ENCODE measurements at places on chromosomes 3 and 15. TPM values are rescaled to one million over a fixed set of nuclear protein-coding genes. Genes with fewer than 3 reads are reported as not detected.

The MORC1 gene
- polyA plus RNA-seq, result not detected

The ENTPD3 gene
- polyA plus RNA-seq, result 1.6 TPM

The ANKRD63 gene
- polyA plus RNA-seq, result not detected

The RAB6B gene
- 1.7 TPM for polyA plus RNA-seq

The ATRIP gene
- 11.4 TPM for polyA plus RNA-seq

The ADPGK gene
- 29.6 TPM for polyA plus RNA-seq

The ATP10A gene
- not detected for polyA plus RNA-seq

The GOLGA8R gene
- polyA plus RNA-seq, result not detected

The PRC1 gene
- 112 TPM for polyA plus RNA-seq

The CYP1A2 gene
- not detected for polyA plus RNA-seq

The MESP1 gene
- polyA plus RNA-seq, result 0.47 TPM

The RPSA gene
- polyA plus RNA-seq, result 3,722 TPM

The RTP1 gene
- not detected for polyA plus RNA-seq

The NEDD4 gene
- polyA plus RNA-seq, result 3.9 TPM

The FHIT gene
- 1.8 TPM for polyA plus RNA-seq

The SH3GL3 gene
- 0.22 TPM for polyA plus RNA-seq

The ZKSCAN7 gene
- polyA plus RNA-seq, result 0.77 TPM

The IDH2 gene
- 88.2 TPM for polyA plus RNA-seq

The RHO gene
- not detected for polyA plus RNA-seq

The LRRIQ4 gene
- polyA plus RNA-seq, result not detected

The SETD5 gene
- 8.9 TPM for polyA plus RNA-seq

The CLDN1 gene
- 0.99 TPM for polyA plus RNA-seq

The TM6SF1 gene
- polyA plus RNA-seq, result 0.16 TPM

The DENND4A gene
- polyA plus RNA-seq, result 6.2 TPM

The SLC22A13 gene
- polyA plus RNA-seq, result not detected

The CCR8 gene
- polyA plus RNA-seq, result not detected

The CSPG4 gene
- 2.7 TPM for polyA plus RNA-seq

The AHSG gene
- polyA plus RNA-seq, result 0.26 TPM

The KCNAB1 gene
- polyA plus RNA-seq, result 0.15 TPM

The TMEM62 gene
- 11.3 TPM for polyA plus RNA-seq

The PIF1 gene
- 11.2 TPM for polyA plus RNA-seq

The ACTC1 gene
- polyA plus RNA-seq, result not detected

The ITPKA gene
- polyA plus RNA-seq, result 0.62 TPM
